ENCODE measurements at places on chromosomes 2 and 18.
A peak's percentile ranks its signal among the peaks of the same experiment; 100 is the strongest.

- no peak for DNase-seq
- no peak overlapping the region for H3K4me3 ChIP-seq
- H3K4me1 ChIP-seq, result no peaks in the 10 kb centered on the region
- no peaks in the 10 kb centered on the region for H3K36me3 ChIP-seq
- no peaks in the 10 kb centered on the region for H3K27me3 ChIP-seq
Observed at GRCh38 chr18:28831476-28831875, 654.5 kb upstream of the CDH2 start.

GRCh38 chr2:9697909-9698308, 67.1 kb upstream of the YWHAQ start:
- no peak for DNase-seq
- peaks cover 4% of the 10 kb centered on the region for H3K4me1 ChIP-seq
- H3K27ac ChIP-seq, result no peak overlapping the region
- no peaks in the 10 kb centered on the region for H3K36me3 ChIP-seq

DNA sequence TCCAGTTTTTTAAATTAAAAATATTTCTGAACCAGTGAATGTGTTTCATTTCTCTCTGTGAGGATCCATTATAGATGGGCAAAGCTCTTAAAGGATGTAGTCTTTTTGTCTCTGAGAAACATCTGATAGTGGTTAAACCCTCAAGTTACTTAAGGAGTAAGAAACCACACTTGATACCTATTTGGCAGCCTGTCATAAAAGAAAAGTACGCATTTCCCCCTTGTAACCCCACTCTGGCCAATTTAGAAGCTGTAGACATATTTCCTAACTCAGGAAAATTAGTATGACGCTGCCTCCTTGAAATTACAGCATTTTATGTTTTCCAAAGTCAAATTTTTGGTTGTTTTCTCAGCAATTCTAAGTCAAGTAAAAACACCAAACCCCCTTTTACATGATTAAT, 2.0 kb downstream of the STAT4 start:
- no peak overlapping the region for H3K27ac ChIP-seq
- peaks cover 18% of the 10 kb centered on the region for H3K4me1 ChIP-seq
- no peaks in the 10 kb centered on the region for H3K27me3 ChIP-seq
- H3K36me3 ChIP-seq, result no peaks in the 10 kb centered on the region
- DNase-seq, result peak; percentile 63

GRCh38 chr18:48300463-48300961, 108.7 kb downstream of the ZBTB7C start:
- no peak overlapping the region for H3K4me3 ChIP-seq
- no peak overlapping the region for H3K27ac ChIP-seq
- peaks cover 2% of the 10 kb centered on the region for H3K27me3 ChIP-seq
- DNase-seq, result no peak
- H3K36me3 ChIP-seq, result no peaks in the 10 kb centered on the region
- peaks cover 6% of the 10 kb centered on the region for H3K4me1 ChIP-seq

- no peaks in the 10 kb centered on the region for H3K36me3 ChIP-seq
- H3K4me3 ChIP-seq, result no peak overlapping the region
- H3K27me3 ChIP-seq, result no peaks in the 10 kb centered on the region
- no peaks in the 10 kb centered on the region for H3K4me1 ChIP-seq
Observed at GRCh38 chr2:126912201-126912600, 13.5 kb downstream of the TEX51 start.

GRCh38 chr2:191593622-191594385, 84.1 kb upstream of the NABP1 start:
- no peak for DNase-seq
- no peaks in the 10 kb centered on the region for H3K27me3 ChIP-seq
- H3K27ac ChIP-seq, result no peak overlapping the region
- H3K36me3 ChIP-seq, result no peaks in the 10 kb centered on the region
- H3K4me3 ChIP-seq, result no peak overlapping the region

DNA sequence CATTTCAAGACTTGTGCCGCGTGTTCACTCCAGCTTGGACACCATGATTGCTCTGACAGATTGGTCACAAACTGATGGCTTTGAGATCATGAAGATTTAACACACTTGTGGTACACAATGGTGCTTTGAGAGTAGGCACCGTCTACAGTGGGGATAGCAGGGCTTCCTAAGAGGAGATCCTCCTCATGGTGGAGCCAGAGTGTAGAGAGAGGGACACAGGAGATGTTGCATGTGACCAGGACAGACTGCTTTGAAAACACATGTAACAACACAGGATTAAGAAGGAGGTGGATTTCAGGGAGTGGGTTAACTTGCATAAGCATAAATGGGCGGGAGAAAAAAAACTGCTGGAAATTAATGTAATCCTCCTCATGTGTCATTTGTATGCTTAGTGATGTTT, 95.7 kb upstream of the LINC00305 start:
- H3K27ac ChIP-seq, result no peak overlapping the region
- DNase-seq, result no peak
- no peak overlapping the region for H3K4me3 ChIP-seq
- H3K4me1 ChIP-seq, result no peaks in the 10 kb centered on the region
- H3K36me3 ChIP-seq, result no peaks in the 10 kb centered on the region

GRCh38 chr18:74242438-74243096, 49.2 kb downstream of the CYB5A start:
- H3K4me3 ChIP-seq, result no peak overlapping the region
- DNase-seq, result no peak
- H3K4me1 ChIP-seq, result no peaks in the 10 kb centered on the region
- no peak overlapping the region for H3K27ac ChIP-seq
- peaks cover 2% of the 10 kb centered on the region for H3K27me3 ChIP-seq

DNA sequence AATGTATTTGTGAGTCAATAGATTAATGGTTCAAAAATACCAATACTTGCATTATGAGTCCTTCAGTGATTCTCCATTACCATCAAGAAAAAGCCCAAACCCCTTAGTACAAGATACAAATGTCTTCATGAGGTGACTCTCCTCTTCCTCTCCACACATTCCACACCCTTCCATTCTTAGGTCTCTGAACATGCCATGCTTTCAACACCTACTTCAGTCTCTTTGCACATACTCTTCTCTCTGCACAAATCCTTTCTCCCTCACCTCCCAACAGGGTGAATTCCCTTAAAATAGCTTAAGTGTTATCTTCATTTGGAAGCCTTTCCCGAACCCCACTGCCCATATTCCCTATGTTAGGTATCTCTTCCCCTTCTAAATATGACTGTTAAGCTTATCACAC, 131.9 kb downstream of the ERBB4 start:
- no peak for DNase-seq
- H3K27ac ChIP-seq, result no peak overlapping the region
- H3K4me3 ChIP-seq, result no peak overlapping the region
- no peaks in the 10 kb centered on the region for H3K36me3 ChIP-seq

DNA sequence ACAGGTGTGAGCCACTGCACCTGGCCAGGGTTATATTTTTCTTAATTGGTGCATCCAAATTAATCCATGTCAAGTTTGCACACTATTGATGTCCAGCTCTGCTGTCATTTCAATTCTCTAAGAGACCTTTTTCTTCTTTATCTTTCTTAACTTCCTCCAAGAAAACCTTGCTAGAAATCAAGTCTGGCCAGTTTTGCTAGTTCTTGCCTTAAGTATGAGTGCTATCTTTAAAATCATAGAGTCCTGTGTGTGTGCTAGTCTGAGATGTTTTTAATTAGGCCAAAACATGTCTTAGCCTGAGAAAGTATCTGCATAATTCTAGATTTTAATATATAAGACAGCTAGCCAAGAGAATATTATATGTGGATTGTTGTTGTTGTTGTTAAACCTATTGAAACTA, 56.2 kb upstream of the SLC39A10 start:
- no peaks in the 10 kb centered on the region for H3K27me3 ChIP-seq
- H3K4me3 ChIP-seq, result no peak overlapping the region
- no peaks in the 10 kb centered on the region for H3K4me1 ChIP-seq
- no peak overlapping the region for H3K27ac ChIP-seq

DNA sequence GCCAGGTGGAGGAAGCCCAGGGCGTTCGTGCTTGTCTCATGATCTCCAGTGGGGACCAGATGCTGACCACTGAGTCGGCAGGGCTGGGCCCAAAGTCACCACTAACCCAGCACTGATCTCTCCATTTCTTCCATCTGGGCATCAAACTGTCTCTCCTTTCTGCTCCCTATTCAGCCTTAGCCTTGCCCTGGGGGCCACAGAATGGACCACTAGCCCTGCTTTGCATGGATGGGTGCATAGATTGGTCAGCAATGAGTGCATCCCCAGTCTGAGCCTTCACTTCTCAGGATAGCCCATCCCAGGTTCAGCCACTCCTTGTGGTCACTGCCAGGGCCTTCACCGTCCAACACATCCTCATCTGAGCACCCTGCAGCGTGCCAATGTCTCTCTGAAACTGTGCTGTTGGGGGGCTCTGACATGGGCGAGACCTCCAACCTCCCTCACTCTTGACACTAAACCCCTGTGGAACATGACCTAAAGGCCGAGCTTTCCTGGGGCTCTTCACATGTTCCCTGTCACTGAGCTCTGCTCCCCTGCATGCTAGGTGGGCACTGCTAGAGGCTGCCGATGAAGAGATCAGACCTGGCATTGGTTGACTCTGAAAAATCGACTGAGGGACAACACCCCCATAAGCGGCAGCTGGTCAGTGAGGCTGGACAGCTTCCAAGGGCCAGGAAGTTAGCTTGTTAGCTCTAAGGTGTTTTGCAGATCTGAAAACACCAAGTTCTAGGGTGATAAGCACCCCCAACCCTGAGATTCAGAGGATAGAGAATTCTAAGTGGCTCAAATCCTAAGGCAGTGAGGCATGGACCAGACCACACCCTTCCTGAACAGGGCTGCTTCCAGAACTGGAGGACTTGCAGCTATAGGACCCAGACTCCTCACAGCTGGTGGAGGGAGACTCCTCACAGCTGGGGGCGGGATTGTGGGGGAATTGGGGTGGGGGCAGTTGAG, 61.7 kb downstream of the HS1BP3 start:
- no peaks in the 10 kb centered on the region for H3K27me3 ChIP-seq
- no peak for DNase-seq
- H3K36me3 ChIP-seq, result no peaks in the 10 kb centered on the region
- H3K27ac ChIP-seq, result no peak overlapping the region
- peaks cover 5% of the 10 kb centered on the region for H3K4me1 ChIP-seq

DNA sequence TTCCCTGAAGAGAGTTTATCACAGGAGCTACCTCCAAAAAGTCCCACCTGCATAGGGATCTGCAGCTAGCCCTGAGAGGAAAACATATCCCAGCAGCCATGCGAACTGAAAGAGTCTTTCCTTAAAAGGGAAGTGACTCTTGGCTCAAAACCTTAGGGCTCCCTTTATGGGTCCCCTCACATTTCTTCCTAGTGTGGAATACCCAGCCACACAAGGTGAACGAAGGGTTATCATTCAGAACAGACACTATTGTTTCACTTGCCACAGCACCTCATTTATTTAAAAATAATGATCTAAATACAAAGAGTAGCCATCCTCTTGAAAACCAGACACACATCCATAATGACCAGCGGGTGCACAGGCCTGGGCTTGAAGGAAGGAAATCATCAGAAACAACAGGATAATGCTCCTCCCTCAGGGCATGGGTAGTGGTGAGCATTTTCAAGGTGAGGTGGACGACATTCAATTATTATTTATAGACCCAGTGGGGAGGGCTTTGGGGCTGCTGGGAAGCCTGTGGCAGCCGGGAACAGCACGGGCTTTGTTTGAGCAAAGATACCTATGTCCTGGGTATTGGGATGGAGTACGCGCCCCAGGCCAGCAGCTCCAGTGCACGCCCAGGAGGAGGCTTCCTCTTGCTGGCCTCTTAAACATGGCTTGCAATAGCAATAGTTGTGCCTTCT, 119.0 kb upstream of the ITGA6 start:
- no peaks in the 10 kb centered on the region for H3K36me3 ChIP-seq
- no peak for DNase-seq
- H3K27me3 ChIP-seq, result no peaks in the 10 kb centered on the region

DNA sequence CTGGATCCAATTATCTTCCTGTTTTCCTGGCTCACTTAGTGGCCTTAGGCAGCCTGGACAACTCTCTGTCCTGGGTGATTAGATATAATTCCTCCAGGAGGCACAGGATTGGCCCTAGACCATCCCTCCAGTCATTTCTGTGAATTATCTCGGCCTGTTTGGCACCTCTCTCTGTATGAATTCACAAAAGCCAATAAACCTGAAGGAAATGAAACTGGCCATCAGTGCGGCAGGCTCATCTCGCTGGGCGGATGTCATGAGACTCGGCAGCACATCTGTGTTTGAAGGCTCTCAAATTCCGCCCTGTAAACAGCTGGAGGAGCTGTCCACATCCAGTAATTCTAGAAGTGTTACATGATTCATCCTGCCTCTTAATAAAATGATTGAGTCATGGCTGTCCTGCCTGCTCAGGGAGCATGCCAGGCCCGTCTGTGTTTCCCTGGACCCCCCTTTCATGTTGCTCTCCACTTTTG, 38.6 kb downstream of the ACOXL start:
- no peaks in the 10 kb centered on the region for H3K36me3 ChIP-seq
- DNase-seq, result no peak
- peak overlapping the region; percentile 10 for H3K27ac ChIP-seq
- no peak overlapping the region for H3K4me3 ChIP-seq

GRCh38 chr2:105380432-105381100, 18.3 kb downstream of the FHL2 start:
- H3K4me1 ChIP-seq, result no peaks in the 10 kb centered on the region
- no peaks in the 10 kb centered on the region for H3K27me3 ChIP-seq
- no peak overlapping the region for H3K27ac ChIP-seq
- peaks cover 39% of the 10 kb centered on the region for H3K36me3 ChIP-seq
- no peak for DNase-seq

DNA sequence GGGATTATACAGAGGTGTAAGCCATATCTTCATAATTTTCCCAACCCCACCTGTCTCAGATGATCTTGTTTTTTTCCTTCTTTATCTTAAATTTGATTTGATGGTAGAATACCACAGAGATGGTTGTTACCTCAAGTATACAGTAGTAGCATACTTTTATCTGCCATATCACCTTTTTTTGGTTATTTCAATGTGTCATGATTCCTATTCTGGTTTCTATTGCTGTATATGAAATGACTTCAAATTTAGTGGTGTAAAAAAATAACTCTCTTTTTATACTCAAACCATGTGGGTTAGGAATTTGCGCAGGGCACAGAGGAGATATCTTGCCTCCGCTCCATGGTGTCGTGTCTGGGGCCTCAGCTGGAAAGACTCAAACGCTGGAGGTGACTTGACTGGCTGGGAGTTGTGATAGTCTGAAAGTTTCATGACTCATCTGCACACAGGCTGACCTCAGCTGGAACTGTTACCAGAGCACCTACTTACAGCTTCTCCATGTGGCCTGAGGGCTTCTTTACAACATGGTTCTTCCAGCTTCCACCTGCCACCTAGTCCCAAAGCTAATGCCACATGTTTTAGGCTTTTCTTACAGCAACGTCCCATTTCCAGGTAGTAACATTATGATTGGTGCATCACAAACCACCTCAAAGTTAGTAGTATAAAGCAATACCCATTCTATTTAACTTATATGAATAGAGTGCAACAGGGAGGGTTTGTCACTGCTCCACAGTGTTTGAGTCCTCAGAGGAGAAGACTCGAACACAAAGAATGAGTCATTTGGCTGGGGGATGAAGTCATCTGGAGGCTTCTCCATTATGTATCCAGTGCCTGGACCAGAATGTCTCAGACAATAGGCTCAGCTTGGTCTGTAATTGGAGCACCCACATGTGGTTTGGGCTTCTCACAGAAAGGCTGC, 82.3 kb upstream of the XPO1 start:
- H3K27me3 ChIP-seq, result no peaks in the 10 kb centered on the region
- no peaks in the 10 kb centered on the region for H3K4me1 ChIP-seq

- no peaks in the 10 kb centered on the region for H3K36me3 ChIP-seq
- no peak overlapping the region for H3K4me3 ChIP-seq
- H3K27me3 ChIP-seq, result no peaks in the 10 kb centered on the region
- H3K4me1 ChIP-seq, result no peaks in the 10 kb centered on the region
- H3K27ac ChIP-seq, result no peak overlapping the region
Observed at GRCh38 chr2:13522096-13522495, 805.4 kb downstream of the TRIB2 start.

Data from thymus (tissue), 14 donors.